ENCODE measurements at places on chromosomes 3 and 15. TPM values are rescaled to one million over a fixed set of nuclear protein-coding genes. Genes with fewer than 3 reads are reported as not detected.

DNA sequence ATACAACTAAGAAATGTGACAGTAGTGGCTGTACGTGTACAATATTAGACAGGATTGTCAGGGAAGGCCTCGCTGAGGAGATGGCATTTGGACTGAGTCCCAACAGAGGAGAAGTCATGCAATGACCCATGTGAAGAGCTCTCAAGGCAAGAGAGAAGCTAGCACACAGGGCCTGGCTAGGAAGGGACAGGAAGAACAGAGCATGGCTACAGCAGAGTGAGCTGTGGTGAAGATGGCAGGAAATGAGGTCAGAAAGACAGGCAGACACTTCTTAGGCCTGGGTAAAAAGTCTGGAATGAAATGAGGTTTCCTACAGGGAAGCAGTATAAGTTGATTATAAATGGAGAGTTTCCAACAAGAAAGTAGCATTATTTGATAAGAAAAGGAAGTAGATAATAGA lies 33.2 kb upstream of the LEKR1 start:
- DNase-seq = no peak

GRCh38 chr3:50600141-50600753 lies 11.3 kb downstream of the CISH start:
- peak; percentile 26 for DNase-seq

GRCh38 chr3:46675426-46675825 lies 18.1 kb downstream of the ALS2CL start:
- peak; percentile 19 for DNase-seq

GRCh38 chr3:148464246-148464645 lies 233.5 kb upstream of the AGTR1 start:
- DNase-seq = no peak

GRCh38 chr15:64809649-64810496 lies 15.6 kb downstream of the PIF1 start:
- DNase-seq = peak; percentile 84

EPHB3 gene
- 3.8 TPM for polyA plus RNA-seq

- no peak for DNase-seq
Measured at GRCh38 chr3:145983101-145983500, 177.9 kb downstream of the PLOD2 start.

DNA sequence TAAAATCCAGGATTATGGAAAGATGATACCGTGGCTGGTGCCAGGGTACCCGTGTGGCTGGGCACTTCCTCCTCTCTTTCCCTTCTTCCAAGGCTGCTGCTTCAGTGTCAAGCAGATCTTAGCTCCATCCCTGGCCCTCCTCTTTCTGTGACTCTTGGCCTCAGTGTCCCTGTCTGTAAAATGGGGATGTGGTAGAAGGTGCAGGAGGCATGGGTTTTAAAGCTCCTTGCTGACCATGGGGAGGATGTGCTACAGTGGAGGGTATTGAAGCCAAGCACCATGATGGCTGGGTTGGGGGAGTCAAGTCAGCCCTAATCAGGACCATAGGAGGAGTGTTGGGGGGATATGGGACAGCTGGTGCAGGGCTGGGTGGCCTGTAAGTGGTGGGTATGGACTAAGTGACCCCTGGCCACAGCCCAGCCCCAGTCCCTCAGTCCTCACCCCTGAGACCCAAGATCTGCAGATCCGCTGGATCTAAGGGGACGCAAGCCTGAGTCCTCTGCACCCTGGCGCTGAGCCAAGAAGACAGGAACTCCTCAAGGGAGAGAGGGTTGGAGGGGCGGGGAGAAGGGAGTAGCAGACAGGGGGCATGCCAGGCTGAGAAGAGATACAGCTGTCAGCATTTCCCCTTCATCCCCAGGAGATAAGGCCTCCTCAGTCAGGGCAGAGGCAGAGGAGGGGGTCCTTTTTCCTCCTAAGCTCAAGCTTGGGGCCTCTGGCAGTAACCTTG lies 12.0 kb downstream of the PTH1R start:
- DNase-seq = peak; percentile 65

Measured in kidney (tissue), 22 donors.